ENCODE measurements at places on chromosomes 6 and 20.

- no peak for DNase-seq
These were observed 35.1 kb upstream of the KCNG1 start for GRCh38 chr20:51058017-51058416.

GRCh38 chr6:41523915-41524633 is 22.1 kb upstream of the FOXP4 start:
- no peak for DNase-seq

- no peak for DNase-seq
These were observed 4.0 kb downstream of the QKI start for GRCh38 chr6:163418311-163419029.

DNA sequence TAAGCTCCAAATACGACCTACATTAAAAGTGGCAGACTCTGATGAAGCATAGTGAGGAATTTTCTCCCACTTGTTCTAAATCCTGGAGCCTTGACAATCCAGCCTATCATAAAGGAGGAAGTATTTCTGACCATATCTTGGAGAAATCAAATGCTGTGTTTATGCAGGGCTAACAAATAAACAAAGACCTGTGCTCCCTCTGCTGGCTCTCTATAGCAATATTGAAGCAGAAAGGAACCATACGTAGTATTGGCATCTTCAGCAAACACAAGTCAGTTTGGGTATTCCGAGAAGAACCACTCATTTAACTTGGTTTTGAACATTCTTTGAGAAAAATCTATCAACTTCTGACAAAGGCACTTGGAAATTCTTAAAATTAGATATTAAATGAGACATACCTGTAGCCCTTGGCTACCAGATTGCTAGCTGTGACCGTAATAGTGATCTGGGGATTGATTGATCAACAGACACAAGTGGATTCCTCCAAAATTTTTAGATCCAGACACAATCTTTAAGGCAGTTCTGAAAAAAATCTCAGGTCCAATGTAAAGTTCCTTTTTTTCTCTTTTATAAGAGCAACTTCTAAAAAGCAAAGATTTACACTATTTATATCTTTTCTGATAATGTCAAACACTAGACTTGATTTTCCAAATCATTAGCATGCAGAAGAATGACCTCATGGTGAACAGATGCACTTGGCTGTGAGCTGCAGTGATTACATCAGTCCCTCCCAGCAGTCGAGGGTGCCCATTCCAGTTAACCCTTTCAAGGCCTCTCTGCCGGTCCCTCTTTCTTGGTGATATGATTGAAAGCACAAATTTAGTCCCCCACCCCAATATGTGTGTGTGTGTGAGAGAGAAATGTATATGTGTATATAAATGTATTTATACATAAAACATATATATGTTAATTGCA is 40.2 kb downstream of the INSM1 start:
- DNase-seq: no peak

DNA sequence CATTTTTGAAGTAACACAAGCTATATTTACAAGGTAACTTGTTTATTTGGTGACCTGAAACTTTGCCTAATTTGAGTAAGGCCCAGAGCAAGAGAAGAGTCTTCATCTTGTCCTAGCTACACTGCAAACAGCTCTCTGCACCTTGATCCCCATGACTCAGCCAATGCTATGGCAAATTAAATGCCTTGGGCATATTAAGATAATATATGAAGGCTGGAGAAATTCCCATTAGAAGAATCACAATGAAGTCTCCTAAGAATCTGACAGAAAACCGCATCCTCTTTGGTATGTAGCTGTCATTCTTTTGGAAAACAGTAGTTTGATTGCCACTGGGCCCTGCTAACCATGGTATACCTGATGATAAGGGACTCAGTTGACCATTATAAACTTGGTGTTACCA is 204.5 kb downstream of the UBE3D start:
- DNase-seq: no peak

- no peak for DNase-seq
These were observed 40.8 kb downstream of the OR2J2 start for GRCh38 chr6:29211488-29211887.

- no peak for DNase-seq
These were observed 199.5 kb downstream of the ADGRB3 start for GRCh38 chr6:68834551-68834950.

DNA sequence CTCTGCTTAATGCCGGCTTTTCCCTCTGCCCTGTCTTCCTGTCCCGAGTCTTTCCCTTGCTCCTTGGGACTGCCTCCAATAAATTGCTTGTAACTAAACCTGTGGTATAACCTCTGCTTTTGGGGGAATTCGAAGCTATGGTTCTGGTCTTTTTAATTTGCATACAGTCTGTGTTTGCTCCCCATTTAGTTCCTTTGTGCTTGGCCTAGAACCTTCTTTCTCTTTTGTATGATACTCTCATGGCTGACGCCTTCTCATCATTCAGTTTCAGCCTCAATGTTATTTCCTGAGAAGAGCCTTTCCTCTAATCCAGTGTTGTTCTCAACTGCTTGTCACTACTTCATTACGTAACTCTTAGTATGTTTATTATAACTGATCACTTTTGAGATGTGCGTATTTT is 248.0 kb downstream of the PHF3 start:
- DNase-seq: no peak

GRCh38 chr20:20849161-20849560 is 136.7 kb upstream of the RALGAPA2 start:
- DNase-seq: no peak

Measured in stimulated activated CD4-positive, alpha-beta T cell treated with anti-CD3 and anti-CD28 coated beads, Interleukin-1b, Interleukin-23, amount 100 ng/mL, for 1 hour (primary cell).